ENCODE measurements at places on chromosomes 5 and 9.

GRCh38 chr5:142874540-142874939, 104.4 kb downstream of the ARHGAP26 start:
- no peak for DNase-seq

- DNase-seq: no peak
Measured at GRCh38 chr5:132787076-132787475, 10.0 kb upstream of the SEPTIN8 start.

DNA sequence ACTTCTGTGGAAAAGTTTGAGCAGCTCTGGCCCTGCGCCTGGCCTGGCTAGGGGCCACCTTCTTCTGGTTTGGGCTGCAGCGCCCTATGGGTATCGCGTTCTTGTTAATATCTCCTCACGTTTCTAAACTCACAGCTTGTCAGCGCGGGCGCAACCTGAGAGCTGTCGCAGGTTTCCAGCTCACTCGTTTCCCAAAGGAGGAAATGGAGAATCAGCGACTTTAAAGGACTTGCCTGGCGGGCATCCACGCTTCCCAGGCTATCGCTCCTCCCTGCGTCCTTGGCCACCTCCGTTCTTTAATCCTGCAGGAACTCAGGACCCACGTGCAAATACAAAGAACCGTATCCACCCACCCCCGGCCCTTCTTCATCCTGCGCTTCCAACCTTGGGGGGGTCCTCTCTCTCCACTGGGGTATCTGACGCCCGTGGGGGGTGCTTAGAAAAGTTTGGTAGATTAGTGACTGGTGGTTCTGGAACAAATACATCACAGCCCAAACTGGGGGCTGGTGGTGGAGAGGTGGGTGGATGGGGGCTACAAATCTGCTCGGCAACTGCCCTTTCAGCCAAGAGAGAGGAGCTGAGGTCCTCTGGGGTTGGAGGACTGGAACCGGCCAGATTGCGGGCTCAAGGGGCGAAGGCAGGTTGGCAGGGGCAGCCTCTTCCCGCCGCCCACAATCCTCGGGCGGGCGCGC, 578 bp upstream of the PSAT1 start:
- DNase-seq: peak; percentile 58

- DNase-seq: no peak
Measured at GRCh38 chr5:168002116-168002515, 289.3 kb upstream of the WWC1 start.

GRCh38 chr9:84002344-84002743, 21.7 kb downstream of the RMI1 start:
- DNase-seq: no peak

- DNase-seq: no peak
Measured at GRCh38 chr9:37676411-37676830, 25.7 kb downstream of the FRMPD1 start.

DNA sequence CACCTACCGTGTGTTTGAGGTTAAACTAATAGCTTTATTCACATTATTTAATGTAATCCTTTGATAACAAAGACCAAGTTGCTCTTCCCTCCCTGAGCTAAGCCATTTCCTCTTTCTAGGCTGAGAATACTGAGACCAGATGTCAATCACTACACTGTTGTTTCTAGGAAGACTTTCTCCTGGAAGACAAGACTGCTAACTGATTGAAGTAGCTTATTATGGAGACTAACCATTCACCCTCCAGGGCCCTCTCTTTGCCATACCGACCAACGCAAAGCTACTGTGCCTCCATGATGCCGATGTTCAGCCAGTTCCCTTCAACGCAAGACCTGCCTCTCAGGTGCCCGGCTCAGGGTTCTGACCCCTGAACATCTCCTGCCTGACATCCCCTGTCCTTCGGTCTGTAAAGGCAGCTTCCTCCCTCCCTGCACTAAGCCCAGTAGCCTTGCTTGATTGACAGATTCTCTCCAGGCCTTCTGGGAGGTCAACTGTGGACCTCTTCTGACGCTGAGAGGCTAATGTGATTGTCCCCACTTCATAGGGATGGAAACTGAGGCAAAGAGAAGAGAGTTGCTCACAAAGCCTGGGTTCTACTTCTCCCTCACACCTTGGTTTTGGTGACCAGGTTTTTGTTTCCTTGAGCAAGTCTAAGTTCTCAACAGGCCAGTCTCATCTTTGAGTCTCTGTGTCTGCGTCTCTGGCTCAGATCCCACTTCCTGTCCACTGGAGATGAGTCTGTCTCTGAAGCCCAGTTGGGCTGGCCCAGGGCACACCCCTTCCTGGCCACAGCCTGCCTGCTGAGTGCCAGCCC, 259.7 kb upstream of the IRX2 start:
- no peak for DNase-seq

DNA sequence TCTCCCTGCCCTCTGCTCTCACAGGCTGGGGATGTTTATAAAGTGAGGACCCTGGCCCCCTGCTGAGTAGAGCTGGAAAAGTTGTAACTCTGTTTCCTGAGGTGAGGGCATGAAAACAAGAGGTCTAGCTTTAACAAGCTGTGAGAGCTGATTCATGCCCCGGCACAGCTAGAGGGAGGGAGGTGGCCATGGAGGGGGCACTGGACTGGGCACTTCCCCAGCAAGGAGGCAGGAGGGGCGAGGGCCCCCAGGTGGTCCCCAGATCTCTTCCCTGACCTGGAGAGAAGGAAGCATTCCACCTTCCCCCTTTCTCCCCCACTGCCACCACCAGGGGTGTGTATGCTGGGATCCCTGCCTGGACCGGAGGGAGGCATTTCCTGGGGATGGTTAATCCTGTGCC, at the start of gene MSMP:
Gene MSMP, minus strand, starts transcription at position 13 of the 400 bp plus-strand sequence. CDS start 147 bp downstream, outside the sequence.
- DNase-seq: no peak

DNA sequence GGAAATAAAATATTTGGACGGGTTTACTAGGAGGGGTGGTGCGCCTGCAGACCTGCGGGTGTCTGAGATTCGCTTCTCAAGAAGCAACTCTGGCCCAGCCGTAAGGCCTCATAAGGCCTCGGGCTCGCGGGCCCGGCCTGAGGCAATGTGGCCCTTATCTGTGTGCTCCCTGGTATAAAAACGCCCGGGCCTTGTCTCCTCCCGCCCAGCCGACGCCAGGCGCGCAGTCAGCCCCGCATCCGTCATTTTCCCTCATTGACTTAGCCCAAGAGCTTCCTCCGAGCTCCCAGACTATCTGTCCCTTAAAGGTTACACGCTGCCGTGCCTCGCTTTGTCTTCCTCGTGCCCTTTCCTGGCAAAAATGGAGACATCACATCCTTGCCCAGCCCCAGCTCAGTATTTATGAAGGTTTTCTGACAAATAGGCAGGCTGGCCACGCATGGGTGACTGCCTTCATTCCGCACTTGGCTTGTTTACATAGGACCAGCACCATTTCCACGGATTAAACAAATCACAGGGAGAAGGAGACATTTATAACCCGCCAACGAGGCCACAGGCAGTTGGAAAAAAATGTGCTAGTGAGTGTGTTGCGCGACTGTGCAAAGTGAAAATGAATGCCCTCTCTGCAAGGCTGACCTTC, 74.5 kb upstream of the TBCA start:
- DNase-seq: no peak

DNA sequence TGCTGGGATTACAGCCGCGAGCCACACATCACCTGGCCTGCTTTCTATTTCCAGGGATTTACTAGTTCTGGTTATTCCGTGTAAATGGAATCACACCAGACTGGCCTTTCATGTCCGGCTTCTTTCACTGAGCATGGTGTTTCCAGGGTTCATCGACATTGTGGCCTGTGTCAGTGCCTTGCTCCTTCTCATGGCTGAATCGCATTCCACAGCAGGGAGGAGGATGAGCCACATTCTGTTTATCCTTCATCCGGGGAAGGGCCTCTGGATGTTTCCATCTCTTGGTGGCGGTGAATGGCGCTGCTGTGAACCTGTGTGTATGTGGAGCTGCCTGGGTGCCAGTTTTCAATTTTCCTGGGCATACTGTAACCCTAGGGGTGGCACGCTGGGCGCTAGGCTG, 58.7 kb upstream of the RNU6ATAC start:
- no peak for DNase-seq

GRCh38 chr5:142597025-142597424, 88.9 kb downstream of the FGF1 start:
- no peak for DNase-seq

- no peak for DNase-seq
Measured at GRCh38 chr5:159489779-159490178, 159.5 kb upstream of the IL12B start.
